ENCODE measurements at places on chromosomes 11 and 22.

DNA sequence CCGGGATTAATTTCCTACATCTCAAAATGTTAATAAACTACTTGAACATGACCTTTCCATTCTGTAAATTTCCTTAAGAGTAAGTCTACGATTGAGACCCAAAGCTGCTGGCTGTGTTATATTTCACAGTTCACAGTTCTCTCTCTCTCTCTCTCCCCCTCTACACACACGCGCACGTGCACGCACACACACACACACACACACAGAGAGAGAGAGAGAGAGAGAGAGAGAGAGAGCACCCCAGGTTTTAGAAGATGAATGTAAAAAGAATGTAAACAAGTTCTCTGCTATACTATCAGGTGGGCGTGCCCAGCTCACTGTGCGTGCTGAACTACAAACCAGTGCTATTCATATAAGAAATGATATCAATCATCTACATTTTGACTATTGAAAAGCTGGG lies 3.3 kb downstream of the BDNF start:
- no peak for DNase-seq

- no peak for DNase-seq
These were observed 129.7 kb downstream of the IGLL1 start for GRCh38 chr22:23450434-23450795.

DNA sequence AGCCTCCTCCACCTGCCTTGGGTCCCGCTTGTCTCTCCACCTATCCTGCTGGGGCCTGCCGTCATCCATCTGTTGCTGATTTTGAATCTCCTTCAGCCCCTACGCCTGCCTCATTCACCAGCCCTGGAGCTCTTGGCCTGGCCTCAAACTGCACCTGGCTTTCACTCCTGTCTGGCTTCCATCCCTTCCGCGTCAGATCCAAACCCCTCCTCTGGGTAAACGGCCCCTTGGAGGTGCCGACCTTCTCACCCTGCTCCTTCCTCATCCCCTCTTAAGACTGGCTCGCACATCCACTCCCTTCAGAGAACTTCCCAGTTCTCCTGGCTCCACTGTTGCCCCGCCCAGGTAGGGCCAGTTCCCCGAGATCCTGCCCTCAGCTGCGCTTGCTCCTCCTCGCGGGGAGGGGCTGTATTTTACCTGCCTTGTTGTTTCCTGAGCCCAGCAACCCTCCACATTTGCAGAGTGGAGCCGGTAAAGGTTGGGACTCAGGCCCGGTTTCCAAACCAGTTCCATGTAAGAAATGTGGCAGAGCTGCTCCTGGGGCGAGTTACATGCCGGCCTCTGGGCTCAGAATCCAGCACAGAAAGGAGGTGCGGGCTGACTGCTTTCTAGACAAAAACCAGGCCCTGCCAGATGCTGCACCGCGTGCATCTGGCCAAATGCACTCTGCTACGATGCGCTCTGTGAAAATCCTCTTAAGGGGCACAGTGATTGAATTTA lies 13.9 kb upstream of the SHANK2 start:
- DNase-seq, result no peak

GRCh38 chr11:65781152-65781961 lies 581 bp upstream of the AP5B1 start:
- DNase-seq, result no peak

DNA sequence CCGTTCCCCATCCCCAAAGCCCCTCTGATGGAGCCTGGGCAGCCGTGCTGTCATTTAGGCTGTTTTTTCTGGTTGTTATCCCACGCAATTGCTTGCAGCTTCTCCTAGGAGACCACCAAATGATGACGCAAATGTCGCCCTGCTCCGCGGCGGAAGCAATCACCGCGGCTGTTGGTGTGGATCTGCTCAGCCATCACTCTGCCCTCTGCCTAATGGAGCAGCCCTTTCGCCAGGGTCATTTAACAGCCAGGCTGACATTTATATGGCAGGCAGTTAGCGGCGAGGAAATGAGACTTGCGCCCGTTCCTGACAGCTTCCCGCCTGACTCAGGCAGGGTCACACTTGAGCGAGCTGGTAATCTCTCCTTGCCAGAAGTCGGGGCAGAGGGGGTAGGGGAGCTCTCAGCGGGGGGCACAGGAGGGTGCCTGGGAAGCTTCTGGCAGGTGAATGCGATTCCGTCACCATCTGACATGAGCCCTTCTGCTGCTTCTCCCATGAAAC lies 97.9 kb upstream of the RTL6 start:
- DNase-seq, result no peak

DNA sequence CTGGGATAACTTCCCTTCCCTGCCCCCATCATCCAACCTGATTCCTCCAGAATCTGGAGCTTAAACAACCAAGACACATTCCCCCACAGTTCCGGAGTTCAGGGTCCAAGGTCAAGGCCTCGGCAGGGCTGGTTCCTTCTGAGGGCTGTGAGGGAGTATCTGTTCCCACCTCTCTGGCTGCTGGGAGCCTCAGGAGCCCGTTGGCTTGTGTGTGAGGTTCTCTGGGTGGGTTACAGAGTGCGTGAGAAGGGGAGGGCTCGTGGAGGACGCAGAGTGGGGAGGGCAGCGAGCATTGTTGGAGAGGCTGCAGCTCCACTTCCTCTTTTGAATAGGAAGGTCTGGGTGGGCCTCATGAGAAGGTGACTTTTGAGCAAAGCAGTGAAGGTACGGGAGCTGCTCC lies 8.5 kb downstream of the SERHL2 start:
- no peak for DNase-seq

- DNase-seq, result no peak
These were observed 139.2 kb downstream of the GUCY1A2 start for GRCh38 chr11:106879029-106879428.

DNA sequence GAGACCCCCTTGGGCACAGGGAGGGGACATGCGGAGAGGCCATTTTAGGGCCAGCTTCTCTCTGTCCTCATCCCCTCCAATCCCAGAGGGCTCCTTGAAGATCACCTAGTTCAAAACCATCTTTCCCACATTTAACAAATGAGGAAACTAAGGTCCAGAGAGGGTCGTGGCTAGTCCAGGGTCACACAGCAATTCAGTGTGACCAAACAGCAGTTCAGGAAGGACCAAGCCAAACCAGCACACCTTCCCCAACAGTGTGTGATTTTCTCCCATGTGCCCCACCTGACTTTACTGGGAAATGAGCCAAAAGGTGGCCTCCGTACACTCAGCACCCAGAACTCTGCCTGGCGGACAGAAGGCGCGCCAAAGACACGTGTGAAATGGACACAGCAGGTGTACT lies 51.3 kb downstream of the CACNA1I start:
- DNase-seq, result no peak

DNA sequence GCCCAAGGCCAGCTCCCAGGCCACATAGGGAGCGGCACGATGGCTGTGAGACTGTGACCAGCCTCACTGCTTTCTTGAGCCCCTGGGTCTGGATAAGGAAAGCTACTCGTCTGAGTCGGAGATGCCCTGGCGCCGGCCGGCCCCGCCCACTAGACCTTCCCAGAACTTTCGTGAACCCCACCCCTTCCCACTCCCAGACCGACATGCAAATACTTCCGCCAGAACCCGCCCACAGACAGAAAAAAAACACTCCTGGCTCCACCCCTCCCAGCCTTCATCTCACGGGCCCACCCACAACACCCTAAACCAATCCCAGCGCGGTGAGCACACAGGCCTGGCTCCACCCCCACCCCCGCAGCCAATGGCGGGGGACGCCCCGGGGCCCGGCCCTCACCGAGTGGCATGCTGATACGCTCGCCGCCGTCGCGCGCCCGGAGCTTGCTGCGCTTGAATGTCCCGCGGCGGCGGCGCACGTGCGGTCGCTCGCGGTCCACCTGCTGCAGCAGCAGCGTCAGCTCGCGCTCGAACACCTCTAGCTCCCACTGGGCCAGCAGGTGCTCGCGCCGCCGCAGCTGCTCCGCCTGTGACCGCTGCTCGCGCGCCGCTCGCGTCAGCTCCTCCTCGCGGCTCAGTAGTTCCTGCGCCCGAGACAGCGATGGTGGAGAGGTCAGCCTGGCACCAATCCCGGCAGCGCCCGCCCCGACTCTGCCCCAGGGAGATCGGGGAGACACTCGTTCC lies 7.0 kb downstream of the MAP3K11 start:
- DNase-seq, result no peak

DNA sequence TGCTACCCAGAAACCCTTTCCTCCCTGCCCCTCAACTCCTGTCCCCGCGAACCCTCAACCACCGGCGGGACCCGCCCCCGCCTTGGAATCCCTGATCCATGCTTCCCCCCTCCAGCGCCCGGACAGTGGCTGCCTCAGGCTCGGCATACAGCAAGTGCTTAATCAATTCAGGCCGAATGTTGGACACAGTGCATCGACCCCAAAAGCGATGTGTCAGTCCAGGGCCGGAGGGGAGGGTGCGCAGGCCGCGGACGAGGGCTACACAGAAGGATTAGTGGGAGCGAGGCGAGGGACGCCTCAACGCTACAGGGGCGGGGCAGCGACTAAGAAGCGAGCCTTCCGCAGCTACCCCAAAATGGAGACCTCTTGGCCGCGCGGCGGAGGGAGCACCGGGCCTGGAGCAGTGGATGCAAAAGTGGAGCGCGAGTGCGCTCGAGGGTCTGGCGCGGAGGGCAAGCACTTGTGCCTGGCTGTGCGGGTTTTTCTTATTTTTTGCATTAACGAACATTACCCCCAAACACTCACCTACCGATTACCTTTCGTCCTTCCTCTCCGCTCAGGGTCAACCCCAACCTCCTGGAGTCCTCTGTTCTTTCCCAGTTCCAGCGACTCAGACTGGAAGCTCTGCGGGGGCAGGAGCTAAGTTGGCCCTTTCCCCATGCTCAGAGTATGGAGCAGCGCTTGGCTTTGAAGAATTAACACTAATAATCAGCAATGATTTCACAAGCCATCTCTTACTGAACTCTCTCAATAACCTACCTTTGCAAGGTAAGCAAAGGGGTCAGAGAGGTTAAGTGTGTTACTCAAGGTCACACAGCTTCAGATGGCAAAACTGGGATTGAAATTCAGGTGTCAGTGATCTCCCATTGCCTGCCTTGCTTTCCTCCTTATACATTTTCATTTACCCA lies 30.0 kb upstream of the WNT11 start:
- peak; percentile 40 for DNase-seq

- DNase-seq, result no peak
These were observed 10.1 kb downstream of the C22orf23 start for GRCh38 chr22:37943136-37943824.

GRCh38 chr11:134580610-134580975 lies 168.6 kb upstream of the B3GAT1 start:
- DNase-seq, result no peak

GRCh38 chr11:127651175-127651887 lies 650.8 kb upstream of the KIRREL3 start:
- DNase-seq, result no peak

DNA sequence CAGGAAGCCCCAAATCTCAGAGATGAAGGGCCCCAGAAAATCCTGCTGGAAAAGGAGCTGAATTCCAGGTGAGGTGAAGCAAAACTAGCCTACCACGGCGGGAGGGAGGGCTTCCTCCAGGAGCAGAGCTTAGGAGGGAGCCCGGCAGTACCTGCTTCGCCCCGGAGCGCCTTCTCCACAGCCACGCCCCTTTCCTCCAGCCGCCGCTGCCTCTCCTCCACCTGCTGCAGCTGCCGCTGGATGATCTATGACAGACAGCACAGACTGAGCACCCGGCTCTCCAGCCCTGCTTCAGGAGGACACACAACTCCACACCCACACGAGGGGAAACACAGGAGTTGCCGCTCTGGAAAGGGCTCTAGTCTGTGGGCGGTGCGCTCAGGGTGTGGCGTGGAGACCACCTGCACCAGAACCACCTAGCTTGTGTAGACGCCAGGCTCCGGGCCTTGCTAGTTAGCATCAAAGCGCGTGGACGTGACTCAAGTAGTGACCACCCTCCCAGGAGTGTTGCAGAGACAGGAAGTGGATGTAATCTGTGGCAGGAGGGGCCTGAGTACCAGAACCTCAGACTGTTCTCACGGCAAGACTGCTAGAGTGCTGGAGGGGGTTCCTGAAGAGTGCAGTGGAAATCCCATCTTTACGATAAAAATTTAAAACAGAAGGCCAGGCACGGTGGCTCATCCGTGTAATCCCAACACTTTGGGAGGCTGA lies 34.6 kb upstream of the BID start:
- no peak for DNase-seq

DNA sequence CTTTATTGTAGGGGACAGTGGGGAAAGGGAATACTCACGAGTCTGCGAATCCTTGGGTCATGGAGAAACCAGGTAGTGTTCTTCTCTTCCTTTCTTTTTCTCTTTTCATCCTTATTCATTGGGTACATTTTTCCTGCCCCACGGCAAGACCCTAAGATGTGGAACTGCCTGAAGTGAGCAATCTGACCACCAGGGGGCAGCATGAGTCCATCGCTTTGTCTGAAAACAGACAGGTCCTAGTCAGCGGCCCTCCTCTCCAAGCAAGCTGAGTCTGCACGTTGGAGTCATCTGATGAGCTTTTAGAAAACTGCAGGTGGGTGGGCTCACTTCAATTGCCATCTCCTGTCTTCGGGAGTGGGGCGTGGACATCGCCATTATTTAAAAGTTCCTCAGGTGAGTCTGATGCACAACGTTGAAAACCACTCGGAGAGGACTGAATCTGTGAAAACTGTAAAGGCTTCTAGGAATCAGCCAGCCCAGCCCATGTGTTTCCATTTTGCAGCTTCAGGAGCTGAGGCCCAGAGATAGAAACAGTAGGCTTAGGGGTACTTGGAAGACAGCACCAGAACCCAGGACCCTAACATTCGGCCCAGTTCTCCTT lies 34.0 kb upstream of the FBXO3 start:
- peak; percentile 91 for DNase-seq

GRCh38 chr11:134658481-134659225 lies 246.6 kb upstream of the B3GAT1 start:
- DNase-seq, result no peak

- no peak for DNase-seq
These were observed 186.7 kb upstream of the SYT13 start for GRCh38 chr11:45472716-45473317.

- no peak for DNase-seq
These were observed 378.1 kb downstream of the LARGE1 start for GRCh38 chr22:33542153-33542552.

- DNase-seq, result no peak
These were observed 290.7 kb upstream of the FOLH1 start for GRCh38 chr11:49499117-49499516.

GRCh38 chr11:26778000-26778757 lies 56.3 kb upstream of the SLC5A12 start:
- DNase-seq, result no peak

- DNase-seq, result no peak
These were observed 425.5 kb downstream of the BRD1 start for GRCh38 chr22:49402169-49402568.

- DNase-seq, result no peak
These were observed 39.0 kb downstream of the BMAL1 start for GRCh38 chr11:13316528-13316961.

GRCh38 chr11:10197091-10197490 lies 96.9 kb downstream of the SBF2 start:
- no peak for DNase-seq
